Activated CD4-positive, alpha-beta memory T cell treated with anti-CD3 and anti-CD28 coated beads for 36 hours (primary cell): ENCODE measurements at places on chromosomes 7 and 10. TPM values are rescaled to one million over a fixed set of nuclear protein-coding genes. Genes with fewer than 3 reads are reported as not detected.

Gene NRP1
- total RNA-seq: 1.6 TPM

Gene ARHGEF35
- total RNA-seq: 9.6 TPM

Gene CCDC172
- not detected for total RNA-seq

Gene BAIAP2L1
- total RNA-seq: 3.2 TPM

GRCh38 chr7:83739527-83739926, 90.6 kb upstream of the SEMA3E start:
- no peaks in the 10 kb centered on the region for H3K36me3 ChIP-seq
- H3K27ac ChIP-seq: no peak overlapping the region
- DNase-seq: no peak
- H3K4me3 ChIP-seq: no peak overlapping the region

- H3K36me3 ChIP-seq: no peaks in the 10 kb centered on the region
- H3K27ac ChIP-seq: no peak overlapping the region
- no peak overlapping the region for H3K4me3 ChIP-seq
- H3K4me1 ChIP-seq: peaks cover 2% of the 10 kb centered on the region
- no peak for DNase-seq
These were observed 61.6 kb downstream of the LSM5 start for GRCh38 chr7:32428546-32428945.

DNA sequence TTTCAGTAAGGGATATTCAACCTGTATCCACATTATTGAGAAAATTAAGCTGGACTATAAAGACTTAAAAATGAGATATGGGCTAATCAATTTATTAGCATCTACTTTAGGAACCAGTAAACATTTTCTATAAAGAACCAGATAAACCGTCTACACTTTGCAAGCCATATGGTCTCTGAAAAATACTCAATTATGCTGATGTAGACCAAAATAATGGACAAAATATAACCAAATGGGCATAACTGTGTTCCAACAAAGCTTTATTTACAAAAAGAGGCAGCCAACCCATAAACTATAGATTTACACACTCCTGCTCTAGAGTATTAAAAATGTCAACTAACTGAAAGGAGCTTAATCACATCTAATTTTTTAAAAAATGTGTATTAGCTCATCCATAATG, 42.3 kb downstream of the TNPO3 start:
- DNase-seq: no peak
- H3K4me1 ChIP-seq: peaks cover 40% of the 10 kb centered on the region
- no peak overlapping the region for H3K4me3 ChIP-seq
- peaks cover 42% of the 10 kb centered on the region for H3K36me3 ChIP-seq
- H3K27me3 ChIP-seq: no peaks in the 10 kb centered on the region
- H3K27ac ChIP-seq: no peak overlapping the region

DNA sequence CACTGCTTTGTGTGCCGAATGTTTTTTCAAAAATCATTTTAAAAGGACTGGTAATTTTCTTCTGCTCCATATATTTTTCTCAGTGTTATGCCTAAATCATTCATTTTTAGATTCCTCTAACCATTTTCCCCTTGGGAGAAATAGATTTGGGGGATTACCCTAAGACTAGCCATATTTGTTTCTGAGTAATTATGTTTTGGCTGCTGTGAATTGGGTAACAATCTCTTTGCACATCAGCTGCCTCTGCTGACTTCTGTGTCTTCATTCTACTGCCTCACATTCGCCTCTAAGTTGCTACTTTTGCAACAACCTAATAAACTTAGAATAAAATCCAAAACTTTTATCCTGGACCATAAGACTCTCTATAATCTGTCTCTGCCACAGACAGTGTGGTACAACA, 18.5 kb upstream of the MRC1 start:
- H3K36me3 ChIP-seq: no peaks in the 10 kb centered on the region
- H3K4me3 ChIP-seq: no peak overlapping the region
- peaks cover 1% of the 10 kb centered on the region for H3K27me3 ChIP-seq
- H3K4me1 ChIP-seq: no peaks in the 10 kb centered on the region
- H3K27ac ChIP-seq: no peak overlapping the region

- no peaks in the 10 kb centered on the region for H3K27me3 ChIP-seq
- peak overlapping the region; percentile 73 for H3K4me3 ChIP-seq
- no peak for DNase-seq
- peaks cover 76% of the 10 kb centered on the region for H3K4me1 ChIP-seq
- H3K36me3 ChIP-seq: peaks cover 10% of the 10 kb centered on the region
- peak overlapping the region; percentile 98 for H3K27ac ChIP-seq
These were observed 43.9 kb downstream of the APBB1IP start for GRCh38 chr10:26481914-26482550.

DNA sequence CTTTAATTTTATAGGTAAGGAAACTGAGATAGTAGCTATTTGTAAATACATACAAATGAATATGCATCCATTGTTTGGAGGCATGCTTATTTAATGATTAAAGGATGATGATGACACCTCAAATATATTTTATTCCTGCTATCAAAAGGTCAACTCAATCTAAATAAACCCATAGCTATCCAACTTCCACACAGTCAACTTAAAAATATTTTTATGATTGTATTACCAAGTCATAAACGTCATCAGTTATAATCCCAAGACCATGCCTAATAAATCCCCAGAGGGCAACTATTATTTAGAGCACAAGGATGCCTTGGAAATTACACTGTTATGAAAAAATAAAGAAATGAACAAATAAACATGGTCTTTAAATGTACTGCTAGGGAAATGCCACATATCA, 102.1 kb downstream of the MPP7 start:
- H3K4me3 ChIP-seq: no peak overlapping the region
- no peak for DNase-seq
- H3K36me3 ChIP-seq: peaks cover 7% of the 10 kb centered on the region
- H3K27ac ChIP-seq: no peak overlapping the region
- H3K4me1 ChIP-seq: no peaks in the 10 kb centered on the region

- no peak overlapping the region for H3K27ac ChIP-seq
- no peak overlapping the region for H3K4me3 ChIP-seq
- H3K4me1 ChIP-seq: no peaks in the 10 kb centered on the region
These were observed 21.8 kb downstream of the ASZ1 start for GRCh38 chr7:117405519-117405918.

DNA sequence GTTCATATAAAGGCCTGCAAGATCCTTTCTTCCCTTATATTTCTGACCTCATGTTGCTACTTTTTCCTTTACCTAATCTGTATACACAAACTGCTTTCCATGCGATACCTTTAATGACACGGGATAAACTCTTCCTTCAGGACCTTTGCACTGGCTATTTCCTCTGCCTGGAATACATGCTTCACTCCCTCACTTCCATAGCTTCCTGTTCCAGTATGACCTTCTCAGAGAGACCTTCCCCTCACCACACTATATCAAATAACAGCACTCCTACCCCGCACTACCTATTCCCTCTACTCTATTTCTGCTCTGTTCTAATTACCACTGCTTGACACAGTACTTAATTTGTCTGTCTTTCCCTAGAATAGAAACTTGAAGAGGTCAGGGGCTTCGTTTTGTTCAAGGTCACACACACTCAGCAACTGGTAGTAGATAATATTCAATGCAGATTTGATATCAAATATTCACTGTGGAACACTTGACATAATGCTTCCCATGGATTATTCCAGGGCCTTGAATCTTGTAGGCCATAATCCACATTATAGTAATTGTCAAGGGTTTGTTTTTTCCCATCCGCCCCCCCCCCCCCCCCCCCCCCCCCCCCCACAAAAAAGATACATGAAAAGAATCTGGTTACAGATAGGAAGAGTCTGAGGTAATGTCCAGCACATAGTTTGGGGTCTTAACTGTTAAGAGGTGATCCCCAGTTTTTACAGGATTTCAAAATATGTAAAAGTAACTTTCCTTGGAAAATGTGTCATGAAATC, 11.1 kb downstream of the SYPL1 start:
- no peaks in the 10 kb centered on the region for H3K27me3 ChIP-seq
- no peak for DNase-seq
- no peak overlapping the region for H3K27ac ChIP-seq
- no peak overlapping the region for H3K4me3 ChIP-seq

- H3K27me3 ChIP-seq: no peaks in the 10 kb centered on the region
- no peak overlapping the region for H3K4me3 ChIP-seq
- no peak overlapping the region for H3K27ac ChIP-seq
- no peak for DNase-seq
- H3K4me1 ChIP-seq: peaks cover 8% of the 10 kb centered on the region
These were observed 3.4 kb downstream of the GPR15LG start for GRCh38 chr10:84176836-84177474.

GRCh38 chr10:129063877-129064276, 403.2 kb upstream of the MGMT start:
- peaks cover 4% of the 10 kb centered on the region for H3K4me1 ChIP-seq
- no peak for DNase-seq
- no peaks in the 10 kb centered on the region for H3K36me3 ChIP-seq
- no peak overlapping the region for H3K27ac ChIP-seq
- H3K27me3 ChIP-seq: peaks cover 1% of the 10 kb centered on the region
- no peak overlapping the region for H3K4me3 ChIP-seq

DNA sequence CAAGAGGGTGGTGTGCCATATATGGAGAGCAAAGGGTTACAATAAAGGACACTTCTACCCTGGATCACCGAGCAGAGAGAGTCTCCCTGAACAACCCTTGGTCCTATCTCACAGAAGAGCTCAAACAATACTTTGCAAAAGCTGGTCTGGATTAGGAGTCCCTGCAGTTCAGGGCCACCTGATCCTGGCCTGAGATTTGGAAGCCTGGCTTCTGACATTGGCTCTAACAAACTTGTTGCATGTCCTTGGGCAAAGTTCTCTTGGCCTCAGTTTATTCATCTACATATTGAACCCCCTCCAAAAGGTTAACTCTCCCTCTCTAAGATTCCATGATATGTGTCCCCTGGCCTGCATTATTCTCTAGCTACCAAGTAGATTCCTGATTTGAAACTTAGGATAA, 1.7 kb downstream of the RBP4 start:
- H3K4me1 ChIP-seq: no peaks in the 10 kb centered on the region
- H3K27ac ChIP-seq: no peak overlapping the region
- no peak overlapping the region for H3K4me3 ChIP-seq
- H3K36me3 ChIP-seq: no peaks in the 10 kb centered on the region
- DNase-seq: no peak

DNA sequence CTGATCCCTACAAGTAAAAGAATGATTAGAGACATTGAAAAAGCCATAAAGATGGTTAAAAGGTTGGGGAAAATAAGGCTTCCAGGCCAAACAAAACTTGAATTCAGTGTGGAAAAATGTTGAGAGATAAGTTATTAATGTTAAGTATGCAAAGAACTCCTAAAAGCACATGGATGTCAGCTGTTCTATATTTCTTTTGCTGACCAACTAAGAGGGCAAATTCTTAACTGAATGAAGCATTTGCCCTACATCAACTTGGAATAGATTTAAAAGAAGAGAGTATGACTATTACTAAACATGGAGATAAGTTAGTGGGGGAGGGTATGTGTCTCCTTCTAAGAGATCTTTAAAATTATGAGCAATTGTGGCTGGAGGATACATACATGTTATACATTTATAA, 124.8 kb downstream of the KIAA1217 start:
- DNase-seq: no peak
- H3K27ac ChIP-seq: no peak overlapping the region
- peaks cover 2% of the 10 kb centered on the region for H3K27me3 ChIP-seq
- H3K4me1 ChIP-seq: no peaks in the 10 kb centered on the region
- H3K36me3 ChIP-seq: no peaks in the 10 kb centered on the region
- H3K4me3 ChIP-seq: no peak overlapping the region

DNA sequence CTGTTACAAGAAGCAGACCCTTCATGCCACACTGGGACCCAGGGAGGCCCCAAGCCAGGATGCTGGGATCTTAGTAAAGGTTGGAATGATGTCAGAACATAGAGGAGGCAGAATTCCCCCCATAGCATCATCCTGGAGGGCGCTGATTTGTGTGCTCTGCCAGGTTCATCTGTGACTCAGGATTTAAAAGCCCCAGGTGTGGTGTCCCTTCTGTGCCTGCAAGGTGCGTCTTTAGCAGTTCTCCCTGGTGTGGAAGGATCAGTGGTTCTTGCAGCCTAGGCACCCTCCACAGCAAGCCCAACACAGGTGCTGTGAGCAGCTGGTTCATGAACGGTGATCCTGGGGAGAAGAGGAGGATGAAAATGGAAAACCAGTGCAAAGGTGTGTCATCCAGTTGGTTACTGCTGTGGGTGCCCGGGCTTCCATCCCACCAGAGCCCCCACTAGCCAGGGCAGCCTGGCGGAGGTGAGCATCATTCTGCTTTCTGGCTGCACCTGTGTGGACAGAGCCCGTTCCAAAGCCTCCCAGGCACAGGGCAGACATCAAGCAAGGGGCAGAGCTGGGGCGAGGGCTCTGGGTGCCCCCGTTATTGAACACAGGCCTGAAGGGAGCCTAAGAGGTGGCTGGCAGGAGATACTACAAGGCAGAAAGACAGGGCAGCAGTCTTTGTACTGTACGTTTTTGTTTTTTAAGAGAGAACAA, 49.5 kb downstream of the IKZF1 start:
- H3K27me3 ChIP-seq: no peaks in the 10 kb centered on the region
- H3K4me3 ChIP-seq: peak overlapping the region; percentile 46
- DNase-seq: no peak
- peaks cover 96% of the 10 kb centered on the region for H3K4me1 ChIP-seq
- H3K36me3 ChIP-seq: peaks cover 67% of the 10 kb centered on the region
- peak overlapping the region; percentile 92 for H3K27ac ChIP-seq

DNA sequence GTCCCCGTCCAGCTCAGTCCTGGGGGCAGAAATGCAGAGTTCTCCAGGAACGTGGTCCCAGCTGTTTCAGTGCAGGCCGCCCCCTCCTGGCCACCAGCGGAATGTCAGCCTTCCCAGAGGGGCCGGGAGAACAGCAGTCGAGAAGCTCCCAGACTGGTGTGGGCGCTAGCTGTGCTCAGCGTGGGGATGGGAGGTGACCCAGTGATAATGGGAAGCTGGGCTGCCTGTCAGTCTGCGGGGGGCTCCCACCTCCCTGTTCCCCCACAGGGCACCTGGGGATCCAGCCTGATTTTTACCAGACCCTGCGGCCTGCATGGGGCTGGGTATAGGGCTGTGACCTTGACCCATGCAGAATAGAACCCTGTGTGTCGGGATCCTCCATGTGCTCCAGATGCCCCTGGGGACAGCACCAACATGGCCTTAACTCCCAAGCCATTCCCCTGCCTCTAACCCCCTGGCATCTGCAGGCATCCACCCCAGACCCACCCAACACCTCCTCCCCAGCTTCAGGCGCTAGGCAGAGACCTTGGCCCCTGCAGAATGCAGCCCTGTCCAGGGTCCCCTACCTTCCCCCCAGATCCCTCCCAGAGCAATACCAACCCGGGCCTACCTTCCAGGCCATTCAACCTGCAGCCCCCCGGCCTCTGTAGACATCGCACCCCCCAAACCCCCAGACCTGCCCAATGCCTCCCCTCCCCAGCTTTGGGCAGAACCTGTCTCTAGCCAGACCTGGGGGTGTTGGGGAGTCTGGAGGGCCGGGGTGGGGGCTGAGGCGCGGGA, 880 bp upstream of the ELN start:
- H3K27me3 ChIP-seq: peaks cover 50% of the 10 kb centered on the region
- no peak overlapping the region for H3K27ac ChIP-seq
- H3K4me1 ChIP-seq: peaks cover 6% of the 10 kb centered on the region
- no peaks in the 10 kb centered on the region for H3K36me3 ChIP-seq
- no peak overlapping the region for H3K4me3 ChIP-seq

GRCh38 chr7:69966766-69967591, 368.7 kb downstream of the AUTS2 start:
- H3K27me3 ChIP-seq: peaks cover 4% of the 10 kb centered on the region
- no peak overlapping the region for H3K27ac ChIP-seq
- no peak for DNase-seq
- no peaks in the 10 kb centered on the region for H3K4me1 ChIP-seq
- H3K36me3 ChIP-seq: no peaks in the 10 kb centered on the region
- no peak overlapping the region for H3K4me3 ChIP-seq

GRCh38 chr7:142331941-142332340, 74.1 kb upstream of the PRSS58 start:
- peaks cover 9% of the 10 kb centered on the region for H3K4me1 ChIP-seq
- peak overlapping the region; percentile 32 for H3K4me3 ChIP-seq
- no peaks in the 10 kb centered on the region for H3K36me3 ChIP-seq
- peak overlapping the region; percentile 28 for H3K27ac ChIP-seq
